CD4-positive, alpha-beta T cell treated with Interleukin-17A for 1 hour (primary cell): ENCODE measurements at places on chromosomes 2 and 18.
A peak's percentile ranks its signal among the peaks of the same experiment; 100 is the strongest.

DNA sequence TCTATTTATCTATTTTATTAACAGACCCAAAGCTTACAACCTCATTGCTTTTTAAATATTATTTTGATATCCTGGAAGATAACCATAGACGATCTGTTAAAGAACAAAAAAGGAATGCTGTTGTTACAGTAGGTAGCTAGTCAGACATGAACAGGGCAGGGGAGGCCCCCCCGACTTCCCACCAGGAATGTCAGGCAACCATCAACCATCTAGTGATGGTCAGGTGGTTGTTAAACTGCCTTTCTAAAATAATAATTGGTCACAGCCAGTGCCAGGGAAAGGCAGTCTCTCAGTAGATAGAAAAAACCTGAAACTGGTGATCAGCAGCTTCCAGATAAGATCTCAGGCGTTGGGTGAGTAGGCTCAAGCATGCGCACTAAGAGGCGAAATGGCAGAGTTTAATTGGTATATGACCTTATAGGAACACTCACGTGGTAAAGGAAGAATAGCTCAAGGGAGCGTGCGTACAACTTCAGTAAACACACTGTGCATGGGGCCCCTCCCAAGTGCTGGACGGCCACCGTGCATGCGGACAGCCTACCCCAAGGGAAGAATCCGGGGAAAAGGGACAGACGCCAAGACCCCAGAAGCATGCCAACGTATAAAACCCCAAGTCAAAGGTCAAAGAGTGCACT, 32.5 kb upstream of the CCL20 start:
- no peak for DNase-seq

- DNase-seq, result no peak
Measured at GRCh38 chr2:74429487-74430451, 8.2 kb downstream of the WDR54 start.

- DNase-seq, result no peak
Measured at GRCh38 chr18:76988827-76989646, 143.5 kb downstream of the MBP start.

DNA sequence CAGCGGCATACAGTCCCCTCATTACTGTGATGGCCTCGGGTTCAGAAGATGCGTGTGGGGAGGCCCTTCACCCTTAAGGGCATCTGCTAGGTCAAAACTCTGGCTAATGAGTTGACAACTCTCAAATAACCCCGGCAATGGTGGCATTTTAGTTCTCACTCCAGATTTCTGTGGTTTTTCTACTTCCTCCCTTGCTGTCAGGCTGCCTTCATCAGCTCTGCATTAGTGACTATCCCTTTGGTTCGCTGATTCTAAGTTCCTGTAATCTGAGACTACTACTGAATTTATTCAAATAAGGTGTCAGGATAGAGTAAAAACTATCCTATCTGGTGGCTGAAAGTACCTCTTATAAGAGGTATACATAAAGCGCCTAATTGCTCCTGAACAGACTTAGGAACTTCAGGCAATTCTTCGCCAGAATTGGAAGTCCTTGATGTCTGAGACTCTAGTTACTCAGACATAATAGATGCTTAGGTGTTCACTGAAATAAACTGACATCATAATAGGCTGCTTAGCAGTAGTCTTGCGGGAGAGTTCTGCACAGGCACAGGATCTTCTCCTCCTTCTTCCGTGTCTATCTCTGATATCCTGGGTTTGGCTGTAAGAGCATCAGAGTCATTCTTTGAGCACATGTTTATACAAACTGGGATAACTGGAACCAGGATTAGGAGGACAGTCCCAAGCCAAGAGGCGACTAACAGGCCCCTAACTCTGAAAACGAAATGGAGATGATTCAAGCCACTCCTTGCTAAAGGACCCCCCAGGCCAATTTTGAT, 194.5 kb downstream of the DNER start:
- DNase-seq, result no peak

- DNase-seq, result no peak
Measured at GRCh38 chr2:9908639-9909038, 42.9 kb upstream of the GRHL1 start.

- peak; percentile 7 for DNase-seq
Measured at GRCh38 chr2:232772531-232772930, 3.8 kb downstream of the KCNJ13 start.

DNA sequence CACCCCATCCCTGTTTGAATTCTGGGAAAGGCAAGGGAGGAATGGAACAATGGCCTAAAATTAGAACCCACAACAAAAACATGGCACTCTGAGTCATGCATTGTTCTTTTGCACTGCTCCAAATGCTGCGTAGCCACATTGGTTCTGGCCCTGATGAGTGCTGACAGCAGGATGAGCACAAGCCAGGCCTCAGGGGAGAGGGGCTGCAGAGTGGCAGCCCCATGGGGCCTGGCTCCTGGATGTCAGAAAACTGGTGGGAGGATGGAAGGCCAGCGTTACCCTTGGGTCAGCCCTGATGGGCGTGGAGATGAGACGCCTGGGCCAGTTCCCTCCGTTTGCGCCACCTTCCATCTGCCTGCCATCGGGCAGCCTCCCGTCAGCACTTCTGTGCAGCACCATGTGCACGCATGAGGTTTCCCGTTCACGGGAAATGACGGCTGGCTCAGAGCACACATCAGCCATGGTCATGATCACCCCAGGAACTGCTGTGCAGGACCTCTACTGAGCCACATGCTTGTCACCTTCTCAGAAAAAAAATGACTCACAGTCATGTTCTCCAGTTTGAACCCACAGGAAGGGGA, 65.6 kb downstream of the CYP26B1 start:
- DNase-seq, result no peak

DNA sequence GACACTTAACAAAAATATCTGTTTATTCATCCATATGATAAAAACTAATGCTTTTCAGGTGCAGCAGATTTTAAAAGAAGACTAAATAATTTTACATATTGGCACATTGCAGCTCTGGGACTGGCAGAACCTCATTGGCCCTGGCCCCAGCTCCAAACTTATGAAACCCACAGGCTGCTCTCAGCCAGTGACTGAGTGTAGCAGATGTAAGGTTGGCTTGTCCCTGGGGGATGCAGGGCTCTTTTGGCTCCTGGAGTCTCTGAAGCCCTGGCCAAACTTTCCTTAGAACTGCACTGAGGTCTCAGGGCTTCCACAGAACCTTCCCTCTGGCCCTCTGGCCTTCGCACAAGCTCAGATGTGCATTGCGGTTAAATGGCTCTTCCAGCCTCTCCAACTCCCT, 725.0 kb upstream of the SOX11 start:
- DNase-seq, result no peak

DNA sequence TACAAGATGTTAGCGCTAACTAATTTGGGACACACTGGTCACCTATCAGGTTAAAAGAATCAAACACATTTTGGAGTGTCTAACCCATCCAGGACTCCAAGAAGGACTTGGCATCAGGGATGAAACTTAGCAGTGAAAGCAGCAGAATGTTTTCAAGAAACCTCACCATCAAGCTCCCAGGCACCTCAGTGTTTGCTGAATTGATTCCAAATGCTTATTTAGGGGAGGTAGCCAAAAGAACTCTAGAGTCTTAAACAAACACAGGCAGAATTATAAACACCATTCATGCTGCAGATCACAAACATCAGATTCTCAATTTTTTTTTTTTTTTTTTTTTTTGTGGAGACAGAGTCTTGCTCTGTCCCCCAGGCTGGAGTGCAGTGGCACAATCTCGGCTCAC, 122.8 kb upstream of the UXS1 start:
- no peak for DNase-seq
